NCI-H1092 treated with DMSO at 0.1 percent for 48 hours (cell line): ENCODE measurements at places on chromosomes 7 and 10.

DNA sequence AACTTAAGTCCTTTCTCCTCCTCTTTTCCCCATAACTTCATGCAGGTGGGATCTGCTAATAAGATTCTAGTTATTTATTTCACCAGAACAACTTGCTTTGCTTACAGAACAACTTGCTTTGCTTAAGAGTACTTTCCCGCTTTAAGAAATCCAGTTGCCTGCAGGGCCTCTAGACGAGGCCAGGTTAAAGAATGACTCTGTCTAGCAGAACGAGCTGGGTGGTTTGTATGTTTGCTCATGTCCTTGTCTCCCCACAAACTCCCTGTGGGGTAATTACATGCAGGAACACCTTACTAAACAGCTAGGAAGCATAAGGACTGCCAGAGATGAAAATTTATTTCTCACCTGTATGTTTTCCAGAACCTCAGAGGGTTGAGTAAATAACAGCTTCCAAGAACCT, 8.8 kb upstream of the FZD8 start:
- no peak for DNase-seq

GRCh38 chr7:18402488-18403183, 92.9 kb upstream of the HDAC9 start:
- no peak for DNase-seq

DNA sequence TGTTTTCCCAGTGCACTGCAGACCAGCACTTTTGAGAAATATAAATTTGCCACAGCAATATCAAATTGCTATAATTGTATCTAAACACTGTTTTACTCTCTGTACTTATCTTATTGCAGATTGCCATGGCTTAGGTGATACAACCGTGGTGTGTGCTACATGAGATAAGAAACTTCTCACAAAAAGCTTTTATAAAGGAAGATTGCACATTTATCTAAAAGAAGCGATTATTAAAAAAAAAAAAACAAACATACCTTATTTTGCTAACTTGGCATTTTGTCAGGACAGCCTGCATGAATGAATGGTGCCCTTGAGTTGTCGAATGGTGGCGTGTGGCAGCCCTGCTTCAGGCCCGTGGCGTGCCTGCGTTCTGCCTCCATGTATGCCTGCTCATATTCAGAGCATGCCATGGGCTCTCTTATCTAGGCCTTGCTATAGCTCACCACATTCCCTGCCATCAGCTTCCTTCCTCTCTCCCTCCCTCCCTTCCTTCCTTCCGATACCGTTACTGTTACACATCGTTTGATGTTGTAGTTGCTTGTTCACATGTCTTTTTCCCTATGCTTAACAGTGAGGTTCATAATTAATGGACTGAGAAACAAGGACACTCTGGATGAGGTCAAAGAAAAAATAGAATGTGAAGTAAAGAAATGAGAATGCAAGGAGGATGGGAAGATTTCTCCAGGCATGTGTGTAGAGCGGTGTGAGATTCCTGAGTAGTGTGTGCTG, 34.9 kb downstream of the PRKAR2B start:
- no peak for DNase-seq

- DNase-seq, result no peak
These were observed at the start of gene PRKG1 for GRCh38 chr10:51074238-51075028. Gene PRKG1, plus strand, starts transcription at chr10:51074487.

DNA sequence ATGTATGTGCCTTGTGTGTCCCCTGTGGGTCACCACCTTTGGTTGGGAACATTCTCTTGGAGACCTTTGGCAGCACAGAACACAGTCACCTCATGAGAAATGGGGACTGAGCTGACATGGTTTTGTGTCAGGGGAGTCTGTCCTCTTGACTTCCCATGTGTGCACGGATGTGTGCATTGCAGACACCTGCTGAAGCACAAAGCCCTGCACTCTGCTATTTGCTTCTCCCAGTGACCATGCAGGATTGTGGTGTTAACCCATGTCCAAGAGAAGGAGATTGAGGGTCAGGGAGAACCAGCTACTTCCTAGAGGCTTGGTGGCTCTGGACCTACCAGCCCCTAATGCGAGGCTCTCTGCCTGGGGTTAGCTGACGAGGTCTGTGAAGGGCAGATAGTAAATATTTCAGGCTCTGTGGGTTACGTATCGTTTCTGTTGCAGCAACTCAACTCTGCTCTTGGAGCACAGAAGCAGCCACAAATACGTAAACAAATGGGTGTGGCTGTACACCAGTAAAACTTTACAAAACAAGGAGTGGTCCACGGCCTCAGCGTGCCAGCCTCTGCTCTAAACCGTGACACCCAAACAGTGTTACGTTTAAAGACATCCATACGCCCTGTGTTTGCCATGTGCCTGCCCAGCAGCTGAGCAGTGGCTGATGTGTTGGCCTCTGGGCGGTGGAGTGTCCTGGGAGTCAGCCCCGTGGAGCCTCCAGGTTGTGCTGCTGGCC, 51.7 kb downstream of the ADCY1 start:
- no peak for DNase-seq
